ENCODE measurements at places on chromosomes 16 and 17. TPM values are rescaled to one million over a fixed set of nuclear protein-coding genes. Genes with fewer than 3 reads are reported as not detected.

DNA sequence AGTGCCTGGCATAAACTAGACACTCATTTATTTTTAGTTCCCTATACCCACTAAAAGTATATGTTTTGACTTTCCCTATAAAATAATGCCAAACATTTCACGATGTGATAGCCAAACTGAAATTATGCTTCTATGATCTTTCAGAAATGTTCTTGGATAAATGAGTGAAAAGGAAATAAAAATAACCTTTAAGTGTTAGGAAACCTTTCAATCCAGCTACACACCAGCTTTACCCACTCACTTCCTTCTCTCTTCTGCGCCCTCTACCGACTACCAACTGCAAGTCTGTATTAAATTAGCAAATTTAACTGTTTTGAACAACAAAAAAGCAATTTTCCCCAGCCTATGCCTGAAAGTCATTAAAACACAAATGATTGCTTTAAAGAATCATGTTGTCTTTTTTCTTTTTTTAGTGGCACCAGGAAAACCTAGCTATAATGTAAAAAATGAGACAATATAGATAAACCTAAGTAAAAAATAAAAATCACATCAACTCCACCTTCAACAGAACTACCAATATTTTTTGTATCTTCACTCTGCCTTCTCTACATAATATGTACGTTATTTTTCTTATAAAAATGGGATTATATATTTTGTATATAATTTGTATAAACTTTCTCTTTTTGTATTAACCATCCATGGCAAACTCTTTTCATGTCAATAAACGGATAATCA, 13.2 kb upstream of the TMEM100 start:
- no peaks in the 10 kb centered on the region for H3K36me3 ChIP-seq
- no peak for DNase-seq
- no peaks in the 10 kb centered on the region for H3K4me1 ChIP-seq
- H3K27me3 ChIP-seq: no peaks in the 10 kb centered on the region

DNA sequence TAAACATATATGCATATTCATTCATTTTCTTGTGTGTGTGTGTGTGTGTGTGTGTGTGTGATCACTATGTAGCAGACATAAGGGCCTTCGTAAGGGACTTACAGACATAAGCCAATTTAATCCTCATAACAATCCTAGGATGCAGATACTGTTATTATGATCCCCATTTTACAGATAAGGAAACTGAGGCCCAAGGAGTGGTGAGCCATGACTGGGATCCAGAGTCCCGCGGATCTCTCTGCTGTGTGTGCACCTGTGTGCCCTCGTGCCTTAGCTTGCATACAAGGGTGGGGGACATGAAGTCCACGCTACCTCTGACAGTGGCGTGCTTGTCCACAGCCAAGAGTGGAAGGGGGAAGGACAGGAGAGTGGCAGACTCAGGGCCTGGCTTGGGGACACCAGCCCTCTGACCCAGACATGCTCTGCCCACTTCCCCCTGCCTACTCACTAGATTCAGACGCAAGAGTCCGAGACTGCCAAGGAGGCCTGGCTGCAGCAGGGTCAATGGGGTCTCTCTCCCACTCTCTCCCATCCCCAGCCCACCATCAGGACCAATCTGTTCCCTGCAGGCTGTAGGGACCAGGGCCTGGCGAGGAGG, 9.8 kb upstream of the SMTNL2 start:
- no peaks in the 10 kb centered on the region for H3K36me3 ChIP-seq
- no peak overlapping the region for H3K4me3 ChIP-seq
- no peak for DNase-seq
- H3K27me3 ChIP-seq: no peaks in the 10 kb centered on the region
- no peaks in the 10 kb centered on the region for H3K4me1 ChIP-seq

- H3K36me3 ChIP-seq: no peaks in the 10 kb centered on the region
- H3K27me3 ChIP-seq: no peaks in the 10 kb centered on the region
These were observed 26.6 kb upstream of the KCNG4 start for GRCh38 chr16:84266451-84266850.

The CPHXL2 gene
- total RNA-seq: not detected

The PRCD gene
- total RNA-seq: 8.6 TPM

The PYDC1 gene
- not detected for total RNA-seq
